ENCODE measurements at places on chromosomes 7 and 10.

GRCh38 chr7:106768324-106768751, 96.7 kb upstream of the PIK3CG start:
- DNase-seq = no peak

DNA sequence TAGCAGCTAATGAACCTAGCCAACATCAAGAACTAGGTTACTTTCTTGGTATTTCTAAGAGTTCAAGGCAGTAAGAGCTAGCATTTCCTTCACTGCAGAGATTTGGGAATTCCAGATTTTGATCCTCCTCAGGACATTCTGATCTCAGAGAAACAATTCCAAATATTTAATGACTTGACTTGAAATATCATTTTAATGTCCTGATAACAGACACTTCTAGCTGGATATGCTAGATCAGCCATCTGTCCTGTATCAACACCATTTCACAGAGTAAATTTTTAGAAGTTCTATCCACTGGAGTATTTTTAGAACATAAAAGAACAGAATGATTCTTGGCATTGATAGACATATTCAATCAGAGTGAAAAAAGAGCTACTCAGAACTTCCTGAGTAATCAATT, 151.3 kb downstream of the RAPGEF5 start:
- no peak for DNase-seq

DNA sequence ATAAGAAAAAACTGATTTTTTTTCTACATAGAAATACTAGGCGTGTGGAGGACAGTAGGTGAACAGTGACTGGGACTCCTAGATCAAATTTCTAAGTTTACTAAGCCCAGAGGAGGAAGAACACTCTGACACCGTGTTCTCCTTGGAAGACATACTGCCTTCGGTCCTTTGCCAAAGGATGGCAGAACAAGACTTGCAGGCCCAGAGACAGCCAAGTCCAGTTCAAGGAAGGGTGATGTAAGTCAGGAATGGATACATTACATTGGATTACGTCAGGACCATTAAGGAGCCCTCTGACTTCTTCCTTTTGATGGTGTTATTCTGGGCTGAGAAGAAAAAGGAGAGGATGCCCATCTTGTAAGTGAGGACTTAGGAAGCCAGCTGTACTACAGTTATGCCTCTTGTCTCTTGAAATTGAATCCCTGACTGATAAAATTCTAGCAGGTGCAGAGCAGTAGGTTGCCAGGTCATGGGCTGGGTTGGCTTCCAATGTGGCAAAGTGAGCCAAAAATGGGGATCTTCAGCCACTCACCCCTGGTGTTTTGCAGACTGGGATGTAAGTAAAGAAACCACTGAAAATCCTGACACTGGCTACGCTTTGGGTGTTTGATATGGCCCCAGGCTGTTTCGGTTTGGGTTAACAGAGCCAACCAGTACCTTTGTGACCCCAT, 45.1 kb downstream of the RELN start:
- no peak for DNase-seq

- no peak for DNase-seq
Observed at GRCh38 chr10:114045136-114046086, 1.7 kb downstream of the ADRB1 start.

Data from suprapubic skin (tissue), 4 donors.